ENCODE measurements at places on chromosomes 11 and 22.

- no peak for DNase-seq
Observed at GRCh38 chr22:33112580-33112979, 54.4 kb upstream of the SYN3 start.

- no peak for DNase-seq
Observed at GRCh38 chr11:44138980-44139379, 43.5 kb downstream of the EXT2 start.

- DNase-seq, result no peak
Observed at GRCh38 chr11:1017269-1018005, 19.1 kb downstream of the MUC6 start.

GRCh38 chr11:45393334-45393733, 107.2 kb upstream of the SYT13 start:
- no peak for DNase-seq

GRCh38 chr22:26124991-26125725, 44.1 kb upstream of the SEZ6L start:
- DNase-seq, result no peak

GRCh38 chr22:43090130-43090789, 1.1 kb upstream of the TTLL1 start:
- DNase-seq, result peak; percentile 89

- no peak for DNase-seq
Observed at GRCh38 chr22:48367731-48368130, 1459.9 kb downstream of the BRD1 start.

- DNase-seq, result no peak
Observed at GRCh38 chr22:41015003-41015402, 63.8 kb downstream of the RBX1 start.

- no peak for DNase-seq
Observed at GRCh38 chr11:81970886-81971285, 762.8 kb downstream of the FAM181B start.

DNA sequence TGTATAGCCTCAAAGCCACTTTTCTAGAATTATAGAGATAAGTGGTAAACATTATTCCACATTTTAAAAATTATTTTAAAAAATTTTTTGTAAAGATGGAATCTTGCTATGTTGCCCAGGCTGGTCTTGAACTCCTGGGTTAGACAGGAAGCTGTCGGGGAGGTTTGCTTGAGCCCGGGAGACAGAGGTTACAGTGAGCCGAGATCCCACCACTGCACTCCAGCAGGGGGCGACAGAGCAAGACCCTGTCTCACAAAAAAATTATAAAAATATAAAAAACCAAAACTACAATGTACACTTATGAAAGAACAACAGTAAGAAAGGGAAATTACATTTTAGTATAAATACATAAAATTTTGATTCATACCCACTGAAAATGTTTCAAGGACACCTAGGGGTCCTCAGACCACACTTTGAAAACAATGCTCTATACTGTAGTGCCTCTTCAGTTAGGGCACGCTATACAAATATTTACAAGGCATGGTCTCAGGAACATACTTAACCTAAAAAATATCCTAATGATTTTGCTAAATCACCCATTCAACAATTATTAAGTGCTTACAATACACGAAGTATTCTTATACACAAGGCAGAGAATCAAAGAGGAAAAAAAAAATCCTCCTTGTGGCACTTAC, 111.2 kb downstream of the MRTFA start:
- no peak for DNase-seq

GRCh38 chr11:45163956-45164575, 17.6 kb downstream of the PRDM11 start:
- DNase-seq, result no peak

GRCh38 chr11:95299078-95299679, 68.2 kb upstream of the SESN3 start:
- no peak for DNase-seq

- no peak for DNase-seq
Observed at GRCh38 chr11:42526426-42526825, 785.4 kb upstream of the API5 start.

- no peak for DNase-seq
Observed at GRCh38 chr11:28690746-28691145, 582.6 kb downstream of the METTL15 start.

- no peak for DNase-seq
Observed at GRCh38 chr22:34800260-34800980, 265.5 kb upstream of the ISX start.

DNA sequence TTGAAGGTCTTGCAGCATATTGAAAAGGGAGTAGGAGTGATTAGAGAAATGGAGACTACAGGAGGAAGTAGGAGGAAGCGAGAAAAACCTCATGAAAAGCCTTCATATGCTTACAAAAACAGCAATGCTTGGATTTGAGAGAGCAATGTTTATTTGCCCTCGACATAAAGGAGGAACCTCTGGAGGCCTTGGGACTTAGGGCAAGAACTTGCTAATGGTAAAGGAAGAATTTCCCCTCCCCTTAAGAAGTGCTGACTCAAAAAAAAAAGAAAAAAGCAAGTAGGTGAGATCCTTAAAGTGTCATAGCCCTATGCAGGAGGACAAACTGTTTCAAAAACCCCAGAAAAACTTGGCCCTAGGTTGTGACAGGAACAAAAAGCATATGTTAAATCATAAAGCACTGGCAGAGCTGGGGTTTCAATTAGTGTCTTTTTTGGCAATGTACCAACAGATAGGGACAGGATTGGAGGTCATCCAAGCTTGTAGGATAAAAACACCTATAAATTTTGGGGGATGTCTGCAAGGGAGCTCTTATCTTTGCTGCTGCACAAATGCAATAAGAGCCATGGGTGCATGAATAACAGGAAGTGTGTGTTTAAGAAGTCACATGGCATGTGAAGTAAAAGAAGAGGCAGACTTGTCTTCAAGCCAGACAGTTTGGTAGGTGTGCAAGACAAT, 4.9 kb downstream of the GLYAT start:
- DNase-seq, result no peak

- DNase-seq, result no peak
Observed at GRCh38 chr11:43984519-43985385, 42.3 kb downstream of the C11orf96 start.

DNA sequence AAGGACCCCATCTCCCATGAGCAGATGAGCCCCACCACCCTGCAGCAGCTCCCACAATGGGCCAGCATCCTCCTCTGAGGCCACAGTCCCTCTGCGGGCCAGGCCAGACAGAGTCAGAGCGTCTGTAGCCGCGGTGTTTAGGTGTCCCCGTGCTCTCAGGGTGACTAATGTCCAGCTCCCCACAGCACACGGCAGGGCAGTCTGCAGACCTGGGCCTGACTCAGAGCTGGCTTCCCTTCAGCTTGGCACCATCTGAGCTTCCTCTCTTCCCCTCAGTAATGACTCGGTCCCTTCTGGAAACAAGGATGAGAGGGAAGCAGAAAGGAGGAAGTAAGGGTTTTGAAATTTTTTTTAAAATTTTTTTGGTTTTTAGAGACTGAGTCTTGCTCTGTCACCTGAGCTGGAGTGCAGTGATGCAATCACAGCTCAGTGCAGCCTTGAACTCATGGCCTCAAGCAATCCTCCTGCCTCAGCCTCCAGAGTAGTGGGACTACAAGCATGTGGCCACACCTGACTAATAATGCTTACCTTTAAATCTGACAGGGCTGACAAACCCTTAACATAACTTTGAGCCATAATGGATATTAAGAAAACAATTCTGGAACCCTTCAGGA, 28.5 kb downstream of the LRRC74B start:
- peak; percentile 32 for DNase-seq

- no peak for DNase-seq
Observed at GRCh38 chr11:116614306-116615210, 158.2 kb downstream of the BUD13 start.
